ENCODE measurements at places on chromosomes 16 and 17.

DNA sequence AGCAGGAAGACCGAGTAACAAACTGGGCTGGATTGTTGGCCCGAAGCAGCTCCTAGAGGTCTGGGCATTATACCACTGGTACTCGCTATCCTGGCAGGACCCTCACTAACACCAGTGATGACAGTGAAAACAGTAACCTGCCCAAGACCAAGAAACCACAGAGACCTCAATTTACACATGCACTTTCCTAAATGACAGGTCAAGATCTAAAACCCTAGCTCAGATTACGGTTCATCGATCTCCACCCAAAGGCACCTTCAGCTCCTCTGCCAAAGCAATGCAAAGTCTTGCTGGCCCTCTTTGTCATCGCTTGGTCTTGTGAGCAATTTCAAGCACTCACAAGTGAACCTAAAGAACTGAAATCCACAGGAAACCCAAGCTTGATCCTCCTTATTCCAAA lies 1.5 kb downstream of the PIP4K2B start:
- no peak for DNase-seq

DNA sequence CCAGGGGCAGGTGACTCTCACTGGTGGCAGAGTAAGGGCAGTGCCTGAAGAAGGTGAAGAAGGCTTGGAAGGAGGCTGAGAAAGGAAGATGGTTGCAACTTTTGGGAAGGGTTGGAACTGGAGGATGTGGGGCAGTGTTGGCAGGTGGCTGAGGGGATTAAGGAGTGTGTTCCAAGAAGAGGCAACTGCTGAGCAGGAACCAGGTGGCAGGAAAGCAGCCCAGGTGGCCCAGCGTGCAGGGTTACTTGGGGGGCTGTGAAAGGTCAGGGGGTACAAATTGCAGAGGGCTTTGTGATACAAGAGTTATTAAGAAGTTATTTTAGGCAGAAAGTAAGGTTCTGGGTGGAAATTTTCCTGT lies 28.6 kb downstream of the WSCD1 start:
- no peak for DNase-seq

- no peak for DNase-seq
These were observed 53.1 kb downstream of the MRC2 start for GRCh38 chr17:62680541-62681052.

GRCh38 chr16:86337138-86337537 lies 173.2 kb upstream of the FOXF1 start:
- no peak for DNase-seq

DNA sequence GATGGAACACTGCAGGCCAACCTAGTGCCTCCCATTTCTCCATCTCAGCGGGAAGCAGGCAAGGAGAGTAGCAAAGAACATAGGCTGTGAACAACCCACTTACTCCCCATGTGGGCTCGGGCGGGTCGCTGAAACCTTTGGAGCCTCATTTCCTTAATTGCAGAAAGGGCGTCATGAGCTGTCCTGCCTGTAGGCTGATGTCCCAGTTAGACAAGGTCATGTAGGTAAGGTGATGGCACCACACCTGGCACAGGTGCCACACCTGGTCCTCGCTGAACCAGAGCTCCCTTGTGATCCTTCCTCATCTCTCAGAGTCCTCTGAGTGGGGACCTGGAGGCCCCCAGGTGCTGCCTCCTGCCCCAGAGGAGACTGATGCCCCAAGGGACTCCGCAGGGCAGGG lies 22.9 kb downstream of the ABCC3 start:
- DNase-seq = no peak

DNA sequence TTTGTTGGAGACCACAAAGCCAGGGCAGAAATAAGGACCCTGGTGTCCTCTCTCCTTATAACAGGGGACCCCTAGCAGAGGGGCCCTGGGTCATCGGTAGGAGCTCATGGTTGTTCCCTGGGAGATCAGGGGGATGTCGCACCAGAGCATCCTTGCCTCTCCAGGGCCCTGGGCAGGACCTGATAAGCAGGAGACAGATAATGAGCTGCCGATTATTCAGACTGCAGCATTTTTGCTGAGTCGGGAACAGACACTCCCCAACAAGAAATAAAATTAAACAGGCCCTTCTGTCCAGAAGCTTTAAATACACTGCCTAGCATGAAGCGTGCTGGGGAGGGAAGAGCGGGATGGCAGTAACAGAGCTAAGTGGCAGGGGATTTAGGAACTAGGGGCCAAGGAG lies 15.4 kb upstream of the GFAP start:
- no peak for DNase-seq

- no peak for DNase-seq
These were observed 1.5 kb downstream of the ZNF747 start for GRCh38 chr16:30533146-30533522.

- DNase-seq = no peak
These were observed 147.1 kb downstream of the RPTOR start for GRCh38 chr17:80691784-80692183.

DNA sequence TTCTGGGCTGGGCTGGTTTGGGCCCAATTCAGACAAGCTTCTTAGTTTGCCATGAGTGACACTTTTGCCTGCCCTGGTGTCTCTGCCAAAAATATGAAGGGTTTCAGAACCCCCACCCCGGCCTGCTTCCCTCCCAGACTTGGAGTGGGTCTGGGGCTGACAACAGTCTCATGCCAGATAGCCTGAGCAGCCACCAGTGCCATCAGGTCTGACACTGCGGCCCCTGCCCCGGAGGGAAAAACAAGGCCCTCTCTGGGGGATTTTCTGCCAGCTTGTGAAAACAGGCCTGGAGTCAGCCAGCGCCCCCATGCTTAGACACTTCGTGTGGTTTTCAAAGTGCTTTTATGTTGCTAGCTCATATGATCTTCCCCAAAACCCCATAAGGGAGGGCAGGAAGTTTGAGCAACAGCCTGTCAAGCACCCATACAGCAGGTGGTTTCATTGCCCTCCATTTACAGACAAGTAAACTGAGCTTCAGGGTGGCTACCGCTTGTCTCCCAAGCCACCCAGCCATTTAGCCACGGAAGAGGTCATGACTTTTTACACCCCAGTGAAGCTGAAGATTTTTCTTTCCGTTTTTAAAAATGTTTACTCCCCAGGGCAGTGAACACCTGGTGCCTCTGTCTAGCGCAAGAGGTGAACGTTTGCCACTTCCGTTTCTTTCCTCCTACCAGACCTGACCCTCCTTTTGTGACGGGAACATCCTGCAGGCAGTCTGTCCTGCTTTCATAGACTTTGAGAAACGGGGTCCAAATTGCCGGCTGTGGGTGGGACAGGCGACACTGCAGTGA lies 300.6 kb downstream of the SEC14L1 start:
- peak; percentile 69 for DNase-seq

DNA sequence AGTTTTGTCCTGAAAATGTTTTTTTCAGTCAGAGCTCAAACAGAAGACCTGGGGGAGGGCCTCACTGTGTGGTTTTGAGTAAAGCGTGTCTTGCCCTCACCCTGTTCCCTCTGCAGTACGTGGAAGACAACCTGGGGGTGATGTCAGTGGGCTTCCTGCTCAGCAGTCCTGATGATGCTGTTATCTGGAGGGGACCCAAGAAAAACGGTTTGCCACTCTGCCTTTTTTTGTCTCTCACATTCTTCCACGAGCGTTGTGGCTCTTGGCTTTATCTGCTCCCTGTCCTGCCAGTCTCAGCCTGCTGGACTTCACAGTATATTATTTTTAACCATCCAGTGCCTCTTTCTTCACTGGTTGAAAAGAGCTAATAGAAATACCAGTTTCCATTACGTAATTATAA lies 12.9 kb downstream of the NUBP1 start:
- no peak for DNase-seq

DNA sequence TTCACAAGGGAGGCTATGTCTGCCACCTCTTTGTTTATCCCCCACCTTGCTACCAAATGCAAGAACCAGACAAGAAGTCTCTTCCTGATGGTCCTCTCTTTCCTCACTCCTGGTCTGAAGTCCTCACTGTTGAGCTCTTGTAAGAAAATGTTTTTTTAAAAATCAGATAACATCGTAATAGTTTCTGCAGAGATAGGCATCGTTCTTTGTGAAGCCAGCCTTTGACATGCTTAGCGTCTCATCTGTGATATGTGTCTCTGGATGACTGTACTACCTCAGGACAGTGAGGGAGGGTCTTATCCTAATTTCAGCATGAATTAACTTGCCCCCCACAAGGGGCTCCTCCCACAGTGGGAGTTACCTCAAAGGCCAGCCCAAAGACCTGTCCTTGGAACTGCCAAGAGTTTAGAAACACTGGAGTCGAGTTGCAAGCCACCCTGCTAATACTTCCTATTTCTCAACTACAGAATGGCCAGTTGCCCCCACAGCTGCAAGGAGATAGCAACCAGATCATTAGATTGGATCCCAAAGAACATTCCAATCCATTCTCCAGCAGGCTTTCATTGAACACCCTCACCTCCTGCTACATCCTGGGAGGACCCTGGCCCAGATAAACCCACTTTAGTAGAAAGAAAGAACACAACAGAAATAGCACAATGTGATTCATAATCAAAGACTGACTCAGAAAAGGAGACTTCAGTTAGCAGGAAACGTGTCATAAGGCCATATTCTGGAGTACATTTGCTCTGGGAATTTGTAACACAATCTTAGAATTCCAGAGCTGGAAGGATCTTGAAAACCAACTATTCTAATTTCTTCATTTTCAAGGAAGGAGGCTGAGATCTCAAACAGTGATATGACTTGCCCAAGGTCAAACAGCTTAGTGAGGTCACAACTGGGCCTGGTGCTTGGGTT lies 151.0 kb downstream of the IRX3 start:
- no peak for DNase-seq

- DNase-seq = no peak
These were observed 5.0 kb downstream of the IGFBP4 start for GRCh38 chr17:40448213-40448638.

GRCh38 chr16:54165912-54166865 lies 120.4 kb downstream of the IRX3 start:
- no peak for DNase-seq

DNA sequence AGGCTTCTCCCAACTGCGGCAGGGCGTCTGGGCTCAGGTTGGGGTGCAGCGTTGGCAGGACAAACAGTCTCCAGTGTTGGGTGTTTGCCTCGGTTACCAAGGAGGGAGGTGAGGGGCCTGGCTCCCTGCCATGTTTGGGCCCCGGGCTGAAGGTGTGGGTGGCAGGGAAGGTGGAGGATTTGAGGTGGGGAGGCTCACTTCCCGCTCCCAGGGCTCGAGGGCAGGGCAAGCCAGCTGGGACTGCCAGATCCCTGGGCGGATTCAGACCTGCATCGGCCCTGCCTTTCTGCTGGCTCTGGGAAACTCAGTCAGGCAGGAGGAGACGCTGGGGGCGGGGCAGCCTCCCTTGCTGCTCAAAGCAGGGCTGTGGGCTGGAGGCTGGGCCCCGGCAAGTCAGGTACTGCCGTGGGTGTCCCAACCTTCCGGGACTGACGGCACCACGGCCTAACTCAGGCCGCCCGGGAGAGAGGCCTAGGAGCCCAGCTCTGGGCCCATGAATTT lies 31.3 kb upstream of the KRT17 start:
- no peak for DNase-seq

DNA sequence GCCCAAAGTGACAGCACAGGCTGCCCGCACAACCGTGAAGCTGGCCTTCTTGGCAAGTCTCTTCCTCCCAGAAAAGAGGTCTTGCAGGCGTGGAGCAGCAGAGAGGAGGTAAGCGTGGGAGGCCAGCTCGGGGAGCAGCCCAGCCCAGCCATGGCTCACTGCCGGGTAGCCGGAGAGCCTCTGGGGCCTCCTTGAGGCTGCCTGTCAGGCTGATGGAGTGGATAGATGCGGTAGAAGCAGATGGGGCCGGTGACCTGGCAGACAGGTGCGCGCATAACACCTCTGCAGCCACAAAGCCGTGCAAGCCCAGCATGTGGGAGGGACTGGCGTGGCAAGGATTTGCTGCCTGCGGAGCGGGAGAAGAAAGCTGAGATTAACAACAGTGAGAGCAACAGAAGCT lies 17.1 kb upstream of the DOK4 start:
- DNase-seq = no peak

DNA sequence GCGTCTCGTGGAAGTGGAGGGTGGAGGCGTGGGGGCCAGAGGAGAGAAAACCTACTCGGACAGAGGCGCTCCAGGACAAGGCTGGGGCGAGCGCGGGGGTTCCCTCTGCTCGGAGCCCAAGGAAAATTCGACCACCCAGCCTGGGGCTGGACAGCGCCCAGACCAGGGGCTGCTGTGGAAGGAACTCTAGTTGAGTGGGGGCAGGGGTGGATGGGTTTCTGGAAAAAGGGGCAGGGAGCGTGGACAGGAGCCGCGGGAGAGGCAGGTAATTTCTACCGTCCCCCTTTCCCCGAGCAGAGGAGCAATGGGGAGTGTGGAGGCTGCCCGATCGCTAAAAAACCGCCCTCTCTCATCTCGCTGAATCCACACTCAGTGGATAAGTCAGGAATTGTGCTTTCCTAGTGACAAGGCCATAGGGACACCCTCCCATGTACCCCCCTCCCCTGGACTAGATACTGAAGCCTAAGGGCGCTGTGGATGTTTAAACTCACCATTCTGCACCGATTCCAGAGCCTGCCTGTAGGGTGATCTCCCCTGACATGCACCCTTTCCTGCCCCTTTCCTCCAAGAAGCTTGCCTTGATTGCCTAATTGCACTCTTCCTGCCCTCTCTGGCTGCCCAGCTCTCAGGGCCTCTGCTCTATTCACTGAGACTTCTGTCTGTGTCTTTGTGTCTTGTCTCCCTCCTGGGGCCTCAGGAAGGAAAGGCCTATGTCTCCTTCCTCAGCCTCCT lies 90.7 kb upstream of the TMEM97 start:
- DNase-seq = no peak

All from activated T-helper 1 cell treated with anti-CD3 and anti-CD28 coated beads, Interleukin-12 subunit alpha, Interleukin-12 subunit beta, Interleukin-2, Interleukin-4 antibody, amounts not matched to agents 30 ng/mL and 10 ng/mL and 1 ng/mL, durations not matched to agents 14 hours and 24 hours and 36 hours (primary cell).